ENCODE measurements at places on chromosomes 3 and 15. TPM values are rescaled to one million over a fixed set of nuclear protein-coding genes. Genes with fewer than 3 reads are reported as not detected.

FBXO40 gene
- not detected for total RNA-seq

AGBL1 gene
- not detected for total RNA-seq

NEK10 gene
- 38.5 TPM for total RNA-seq

SLC15A2 gene
- total RNA-seq = 0.50 TPM

ACKR2 gene
- total RNA-seq = 0.15 TPM

ZPLD1 gene
- not detected for total RNA-seq

ABI3BP gene
- 21.2 TPM for total RNA-seq

Measured in smooth muscle cell of trachea (primary cell).